ENCODE measurements at places on chromosomes 7 and 10. TPM values are rescaled to one million over a fixed set of nuclear protein-coding genes. Genes with fewer than 3 reads are reported as not detected.

The ABCB1 gene
- 6.5 TPM for total RNA-seq

The CRHR2 gene
- 0.41 TPM for total RNA-seq

The ZFYVE27 gene
- total RNA-seq = 45.2 TPM

The FBXL13 gene
- 6.5 TPM for total RNA-seq

The VSTM2A gene
- total RNA-seq = 99.1 TPM

The ANKMY2 gene
- total RNA-seq = 96.6 TPM

The GRM3 gene
- total RNA-seq = 155 TPM

The NXPH1 gene
- 41.6 TPM for total RNA-seq

DNA sequence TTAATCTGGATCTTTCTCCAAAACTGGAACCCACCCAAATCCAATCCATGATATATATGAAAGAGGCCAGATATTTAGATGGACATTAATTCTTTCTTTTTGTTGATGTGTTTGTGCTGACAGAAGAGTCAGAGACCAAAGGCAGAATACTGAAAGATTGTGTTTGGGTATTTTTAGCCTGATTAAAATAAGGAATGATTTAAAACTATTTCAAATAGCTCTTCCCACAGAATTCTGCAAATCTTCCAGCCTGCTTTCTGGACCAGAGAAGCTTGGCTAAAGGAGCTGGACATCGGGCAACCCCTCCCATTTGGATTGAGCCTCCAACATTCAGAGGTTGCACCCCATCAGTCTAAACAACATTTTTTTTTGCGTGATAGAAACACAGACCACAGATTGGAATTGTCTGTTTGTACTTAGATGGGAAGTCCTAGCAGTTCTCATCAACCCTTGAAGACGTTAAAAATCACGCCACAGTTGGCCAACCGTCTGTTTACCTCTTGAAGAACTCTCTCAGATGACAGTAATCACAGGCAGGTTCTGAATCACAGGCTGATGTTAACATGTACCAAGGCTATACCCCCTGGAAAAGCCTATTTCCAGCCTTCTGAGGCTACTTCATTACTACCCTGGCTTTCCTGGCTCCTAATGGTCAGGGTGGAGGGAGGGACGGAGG, 155.2 kb upstream of the NRP1 start:
- DNase-seq = no peak

DNA sequence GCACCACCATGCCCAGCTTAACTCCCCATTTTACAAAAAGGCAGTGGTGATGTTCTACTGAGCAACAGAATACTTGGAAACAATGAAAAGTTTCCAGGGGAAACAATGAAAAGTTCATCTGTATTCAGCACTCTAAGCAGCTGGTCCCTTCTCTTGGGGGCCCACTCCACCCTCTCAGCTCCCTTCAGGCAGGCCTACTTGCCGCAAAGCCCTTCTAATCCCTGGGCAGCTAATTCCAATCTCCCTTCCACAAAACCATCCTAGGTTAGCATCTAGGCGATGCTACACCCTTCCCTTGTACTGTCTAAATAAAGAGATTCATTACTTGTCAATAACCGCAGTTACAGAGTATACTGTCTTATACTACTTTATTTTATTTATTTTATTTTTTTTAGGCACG, 79.1 kb downstream of the SPDYE5 start:
- DNase-seq = no peak

DNA sequence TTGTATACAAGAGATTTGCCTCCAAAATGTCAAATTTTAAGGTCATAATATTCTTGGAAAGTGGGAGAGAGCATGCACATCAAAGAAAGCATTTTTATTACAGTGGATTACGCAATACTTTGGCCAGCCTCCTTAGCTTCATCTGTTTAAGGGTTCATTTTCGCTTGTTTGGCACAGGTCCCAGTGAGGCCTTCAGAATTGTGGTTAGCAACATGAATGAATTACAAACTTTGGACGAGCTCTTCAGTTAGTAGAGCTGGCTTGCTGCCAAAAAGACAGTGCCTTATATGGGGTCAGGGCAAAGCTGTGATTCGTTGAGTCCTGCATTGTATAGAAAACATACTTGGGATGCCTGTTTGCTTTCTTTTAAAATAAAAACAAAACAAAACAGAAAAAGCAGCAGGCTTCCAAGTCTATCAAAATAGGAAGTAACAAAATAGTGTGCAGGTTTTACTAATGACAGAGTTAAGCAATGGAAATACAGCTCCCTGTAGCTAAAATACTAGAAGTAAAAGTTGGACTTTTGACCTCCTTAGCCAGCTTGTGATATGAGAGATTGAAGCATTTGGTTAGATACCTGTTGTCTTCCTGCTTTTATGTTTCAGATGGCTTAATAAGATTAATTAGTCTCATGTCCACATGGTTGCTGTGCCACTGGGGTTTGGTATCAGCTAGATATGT, 190.8 kb downstream of the MLLT10 start:
- peak; percentile 49 for DNase-seq

DNA sequence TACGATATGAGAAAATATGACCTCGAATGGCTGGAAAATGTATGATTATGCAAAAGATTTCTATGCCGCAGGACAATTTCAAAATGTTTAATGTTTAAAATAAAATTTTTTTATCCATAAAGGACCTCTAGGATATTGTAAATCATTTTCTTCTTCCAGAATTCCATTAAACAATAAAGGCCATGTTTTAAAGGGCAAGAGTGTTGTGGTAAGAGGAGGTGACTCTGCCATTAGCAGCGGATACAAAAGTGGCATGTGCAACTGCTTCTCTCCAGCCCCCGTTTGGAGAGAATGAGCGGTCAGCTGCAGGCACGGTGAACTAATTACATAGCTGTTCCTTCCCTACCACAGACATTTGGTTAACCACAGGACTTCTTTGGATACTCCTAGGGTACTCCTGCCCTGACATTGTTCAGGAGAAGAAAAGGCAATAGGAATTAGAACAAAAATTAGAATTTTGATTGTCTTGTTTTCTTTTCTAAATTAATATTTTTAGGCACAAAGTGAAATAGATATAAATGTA, 63.8 kb downstream of the HBP1 start:
- DNase-seq = no peak

- DNase-seq = no peak
Observed at GRCh38 chr7:92360387-92360786, 86.9 kb upstream of the GATAD1 start.

DNA sequence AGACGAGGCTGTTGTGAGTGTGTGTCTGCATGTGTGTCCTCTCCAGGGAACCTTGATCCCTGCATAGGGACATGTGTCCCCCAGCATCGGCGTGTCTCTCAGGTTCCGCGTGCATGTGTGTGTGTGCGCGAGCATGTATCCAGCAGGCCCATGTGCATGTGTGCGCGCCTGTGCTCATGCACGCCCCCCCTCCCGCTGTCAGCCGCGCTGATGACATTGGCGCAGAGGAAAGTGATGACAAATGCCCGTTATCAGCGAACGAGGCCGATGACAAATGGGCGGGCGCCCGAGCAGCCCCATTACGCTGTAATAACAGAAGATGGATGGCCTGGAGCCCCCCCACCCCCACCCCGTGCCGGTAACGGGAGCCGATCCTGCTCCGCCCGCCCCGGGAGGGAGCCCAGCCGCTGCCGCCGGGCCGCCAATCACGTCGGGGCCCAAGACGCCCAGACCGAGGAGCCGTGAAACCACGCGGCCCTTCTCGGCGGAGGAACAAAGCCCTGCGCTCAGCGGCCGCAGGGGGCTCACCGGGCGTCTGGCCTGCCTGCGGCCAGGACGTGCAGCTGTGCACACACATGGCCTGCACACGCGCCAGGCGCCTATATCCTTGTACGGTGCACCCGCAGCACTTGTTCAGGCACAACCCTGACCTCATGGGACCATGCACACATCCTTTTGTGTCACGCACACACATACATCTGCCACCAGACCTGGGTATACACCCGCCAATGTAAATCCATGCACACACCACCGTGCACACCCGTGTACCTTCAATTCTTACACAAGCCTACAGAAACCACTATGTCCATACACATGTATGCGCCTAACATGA, 21.5 kb downstream of the POLL start:
- no peak for DNase-seq

DNA sequence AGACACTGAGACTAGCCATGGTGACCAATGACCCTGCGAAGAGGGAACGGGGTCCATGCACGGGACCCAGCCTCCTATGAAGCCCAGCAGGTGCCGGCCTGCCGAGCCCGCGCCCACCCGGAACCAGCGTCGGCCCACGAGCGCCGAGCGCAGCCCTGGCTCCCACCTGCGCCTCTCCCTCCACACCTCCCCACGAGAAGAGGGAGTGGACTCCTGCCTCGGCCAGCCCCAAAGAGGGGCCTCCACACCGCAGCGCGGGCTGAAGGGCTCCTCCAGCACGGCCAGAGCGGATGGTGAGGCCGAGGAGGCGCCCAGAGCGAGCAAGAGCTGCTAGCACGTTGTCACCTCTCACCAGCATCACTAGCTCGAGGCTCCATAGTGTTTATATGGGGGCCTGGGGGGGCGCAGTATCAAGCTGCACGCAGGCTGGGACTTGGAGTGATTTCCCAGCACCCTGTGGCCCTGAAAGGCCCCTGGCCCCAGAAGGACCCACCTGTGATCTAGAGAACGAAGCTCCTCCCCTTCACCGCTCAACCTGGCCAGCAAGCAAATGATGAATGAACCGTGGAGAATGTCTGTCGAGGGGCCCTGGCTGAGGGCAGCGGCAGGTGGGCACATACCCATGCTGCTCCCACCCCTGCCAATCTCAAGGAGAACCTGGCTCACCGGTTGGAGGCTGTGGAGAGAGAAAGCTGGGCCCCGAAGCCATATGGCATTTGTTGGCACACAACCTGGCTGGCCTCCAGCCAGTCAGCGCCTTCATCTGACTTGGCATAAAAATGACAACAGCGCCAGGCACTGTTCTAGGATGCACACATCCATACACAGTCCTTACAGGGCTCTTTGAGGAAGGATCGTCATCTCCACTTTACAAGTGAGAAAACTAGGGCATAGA, 30.7 kb downstream of the GHRHR start:
- no peak for DNase-seq

DNA sequence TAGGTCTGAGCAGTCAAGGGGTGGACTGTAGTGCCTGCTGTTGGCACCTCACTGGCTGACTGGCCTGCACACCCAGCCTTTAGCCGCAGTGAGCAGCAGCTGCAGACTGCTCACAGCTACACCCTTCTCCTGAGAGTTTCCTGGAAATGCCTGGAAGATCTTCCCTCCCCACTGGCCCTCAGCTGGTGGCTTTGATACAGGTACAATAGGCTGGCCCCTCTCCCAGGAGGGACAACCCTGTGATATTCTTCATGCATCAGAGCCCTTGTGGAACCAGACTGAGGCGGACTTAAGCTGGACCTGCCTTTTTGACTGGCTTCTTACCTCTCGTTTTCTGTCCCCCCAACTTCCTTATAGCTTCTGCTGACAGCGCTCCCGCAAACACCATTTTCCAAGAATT, 6.4 kb downstream of the GCK start:
- DNase-seq = no peak

GRCh38 chr10:70827086-70827757, 11.5 kb downstream of the SGPL1 start:
- no peak for DNase-seq

DNA sequence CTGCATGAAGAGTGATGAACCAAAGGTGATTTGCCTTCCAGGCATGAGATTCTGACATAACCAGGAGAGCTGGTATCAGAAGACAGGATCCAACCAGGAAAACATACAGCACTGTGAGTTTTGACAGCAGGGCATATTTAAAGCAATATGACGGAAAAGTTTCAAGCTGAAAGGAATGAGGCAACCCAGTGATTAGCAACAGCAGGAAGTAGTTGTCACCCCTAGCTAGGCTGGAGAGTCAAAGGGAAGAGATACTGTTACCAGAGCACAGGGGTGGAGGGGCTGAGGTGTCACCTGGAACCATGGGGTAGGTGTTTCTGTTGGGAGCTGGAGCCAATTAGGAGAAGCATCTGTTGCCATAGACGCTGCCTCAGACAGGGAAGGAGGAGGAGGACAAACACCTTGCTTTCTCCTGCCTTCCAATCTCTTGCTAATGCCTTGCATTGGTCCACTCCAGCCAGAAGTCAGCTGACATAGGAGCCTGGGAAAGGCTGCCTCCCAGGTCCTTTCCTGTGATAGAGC, 125.4 kb upstream of the SORCS3 start:
- no peak for DNase-seq

DNA sequence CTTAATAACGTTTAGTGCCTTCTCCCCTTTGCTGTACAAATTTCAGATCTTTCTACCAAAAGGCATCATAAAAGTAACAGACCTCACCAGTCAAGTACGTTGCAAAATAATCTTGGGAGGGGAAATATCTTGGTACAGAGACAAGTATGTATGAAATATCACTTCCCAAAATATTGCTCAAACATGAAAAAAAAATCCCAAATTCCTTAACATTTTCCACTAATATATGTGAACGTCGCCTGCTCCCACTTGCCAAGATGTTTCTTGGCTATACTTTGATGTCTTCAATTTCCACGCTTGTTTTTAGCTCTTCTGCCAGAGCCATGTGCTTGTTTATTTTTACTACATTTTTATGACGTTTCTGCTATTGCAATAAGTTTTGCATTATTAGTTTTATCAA, 223.5 kb downstream of the PLXNA4 start:
- DNase-seq = no peak

- no peak for DNase-seq
Observed at GRCh38 chr10:127928021-127928806, 21.3 kb downstream of the PTPRE start.

- DNase-seq = no peak
Observed at GRCh38 chr10:72044417-72045041, 43.8 kb downstream of the SPOCK2 start.

DNA sequence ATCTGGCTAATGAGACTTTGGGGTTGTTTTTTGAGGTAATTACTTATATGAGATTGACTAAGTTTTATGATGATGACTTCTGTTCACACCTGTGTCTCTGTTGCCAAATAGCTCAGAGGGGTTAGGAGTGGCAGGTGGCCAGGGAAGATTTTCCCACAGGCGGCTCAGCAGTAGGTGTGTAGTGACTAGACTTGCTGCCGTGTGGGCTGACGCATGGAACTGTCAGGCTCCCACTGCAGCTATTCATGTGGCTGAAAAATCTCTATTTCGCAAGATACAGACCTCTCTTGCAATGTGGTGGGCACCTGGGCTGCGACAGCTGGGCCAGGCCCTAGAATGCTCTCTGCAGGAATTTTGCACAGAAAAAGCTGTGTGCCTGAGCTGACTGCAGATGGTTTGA, 1.4 kb downstream of the CPA4 start:
- no peak for DNase-seq

DNA sequence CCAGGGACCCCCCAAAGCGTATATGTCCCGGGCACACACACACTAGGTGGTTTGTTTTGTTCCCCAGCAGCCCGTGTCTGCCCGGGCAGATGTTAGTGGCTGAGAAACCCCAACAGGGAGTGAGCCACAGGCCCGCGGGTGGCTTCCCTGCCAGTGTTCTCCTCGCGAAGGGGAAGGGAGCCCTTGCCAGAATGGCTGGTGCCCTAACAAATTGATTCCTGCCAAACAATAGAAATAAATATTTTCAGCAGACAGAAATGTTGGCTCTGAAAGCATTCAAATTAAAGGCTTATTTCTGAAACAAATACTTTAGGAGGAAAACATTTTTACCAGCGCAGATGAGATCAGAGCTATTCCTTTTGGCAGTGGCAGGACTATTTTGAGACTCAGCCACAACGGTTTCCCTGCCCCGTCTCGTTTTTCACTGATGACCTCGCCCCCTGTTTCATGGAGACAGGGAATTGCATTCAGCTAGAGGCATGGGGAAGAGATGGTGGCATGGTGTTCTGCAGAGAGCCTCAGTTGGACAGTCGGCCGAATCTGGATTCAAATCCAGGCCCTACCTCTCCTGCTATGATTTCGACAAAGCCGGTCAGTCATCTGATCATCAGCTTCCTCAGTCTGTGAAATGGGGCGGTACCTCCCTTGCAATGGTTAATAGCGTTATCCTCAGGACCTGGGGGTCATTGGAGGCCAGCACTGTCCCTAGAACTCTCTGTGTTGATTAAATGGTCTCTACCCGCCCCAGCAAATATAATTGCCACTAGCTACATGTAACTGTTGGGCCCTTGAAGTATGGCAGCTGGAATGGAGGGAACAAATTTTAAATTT, 84.5 kb downstream of the CUX1 start:
- no peak for DNase-seq
